ENCODE measurements at places on chromosomes 6 and 20.

- DNase-seq, result no peak
Observed at GRCh38 chr6:7341989-7342742, 29.2 kb upstream of the SSR1 start.

DNA sequence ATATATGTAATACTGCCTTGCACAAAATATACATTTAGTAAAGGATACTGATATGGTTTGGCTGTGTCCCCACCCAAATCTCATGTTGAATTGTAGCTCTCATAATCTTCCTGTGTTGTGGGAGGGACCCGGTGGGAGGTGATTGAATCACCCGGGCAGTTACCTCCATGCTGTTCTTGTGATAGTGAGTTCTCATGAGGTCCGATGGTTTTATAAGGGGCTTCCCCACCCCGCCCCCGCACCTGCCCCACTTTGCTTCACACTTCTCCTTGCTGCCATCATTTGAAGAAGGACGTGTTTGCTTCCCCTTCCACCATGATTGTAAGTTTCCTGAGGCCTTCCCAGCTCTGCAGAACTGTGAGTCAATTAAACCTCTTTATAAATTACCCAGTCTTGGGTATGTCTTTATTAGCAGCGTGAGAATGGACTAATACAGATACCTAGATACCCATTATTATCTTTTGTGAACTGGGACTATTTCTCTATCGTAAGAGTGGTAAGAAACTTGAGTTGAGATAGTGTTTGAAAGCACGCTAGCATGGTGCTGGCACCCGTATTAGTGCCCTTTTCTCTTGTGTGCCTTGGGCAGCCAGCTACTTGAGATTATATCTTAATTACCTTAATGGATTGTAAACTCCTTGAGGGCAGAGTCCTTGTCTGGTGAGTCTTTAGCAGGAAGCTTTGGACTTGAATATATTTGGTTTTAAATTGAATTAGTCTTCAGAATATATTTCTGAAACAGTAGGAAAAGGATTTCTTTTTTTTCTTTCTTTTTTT is 25.6 kb downstream of the TOP1 start:
- DNase-seq, result no peak

DNA sequence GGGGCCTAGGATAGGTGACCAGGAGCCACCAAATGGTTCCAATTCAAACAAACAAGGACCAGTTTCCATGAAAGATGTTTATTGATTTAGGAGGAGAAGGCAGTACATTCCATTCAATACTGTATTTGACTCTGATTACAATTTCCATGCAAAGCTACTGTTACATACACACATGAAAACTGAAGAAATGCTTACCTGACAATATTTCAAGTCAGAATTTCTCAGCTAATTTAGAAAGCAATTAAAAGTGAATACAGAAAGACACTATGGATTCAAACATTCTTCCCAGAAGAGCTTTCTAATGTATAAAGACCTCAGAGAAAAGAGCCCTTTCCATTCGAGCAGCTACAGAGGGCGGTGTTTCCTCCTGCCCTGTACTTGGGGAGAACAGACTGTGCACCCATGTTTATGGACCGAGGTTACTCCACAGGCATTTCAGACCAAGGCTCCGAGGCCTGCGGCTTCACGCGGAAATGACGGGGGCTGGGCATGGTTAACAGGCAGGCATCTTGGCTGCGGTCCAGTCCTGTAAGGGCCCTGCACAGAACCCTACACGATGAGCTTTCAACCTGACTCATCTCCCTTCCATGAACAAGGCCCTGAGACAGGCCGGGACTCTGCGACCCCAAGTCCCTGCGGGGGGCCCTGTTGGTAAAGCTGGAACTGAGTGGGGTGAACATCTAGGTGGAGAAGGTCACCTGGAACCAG is 25.7 kb upstream of the TCFL5 start:
- DNase-seq, result peak; percentile 96

DNA sequence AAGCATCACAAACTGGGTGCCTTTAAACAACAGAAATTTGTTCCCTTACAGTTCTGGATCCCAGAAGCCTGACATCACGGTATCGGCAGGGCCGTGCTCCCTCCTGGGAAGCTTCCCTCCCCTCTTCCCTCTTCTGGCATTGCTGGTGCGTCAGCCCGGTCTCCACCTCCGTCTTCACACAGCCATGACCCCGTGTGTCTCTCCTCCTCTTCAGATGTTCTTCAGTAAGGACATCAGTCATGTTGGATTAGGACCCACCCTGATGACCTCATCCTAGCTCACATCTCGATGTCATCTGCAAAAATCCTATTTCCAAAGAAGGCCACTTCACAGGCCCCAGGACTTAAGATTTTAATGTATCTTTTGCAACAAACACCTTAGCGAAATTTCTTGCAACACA is 38.4 kb upstream of the TBXT start:
- DNase-seq, result no peak

- DNase-seq, result no peak
Observed at GRCh38 chr6:50974319-50974718, 155.6 kb downstream of the TFAP2B start.

DNA sequence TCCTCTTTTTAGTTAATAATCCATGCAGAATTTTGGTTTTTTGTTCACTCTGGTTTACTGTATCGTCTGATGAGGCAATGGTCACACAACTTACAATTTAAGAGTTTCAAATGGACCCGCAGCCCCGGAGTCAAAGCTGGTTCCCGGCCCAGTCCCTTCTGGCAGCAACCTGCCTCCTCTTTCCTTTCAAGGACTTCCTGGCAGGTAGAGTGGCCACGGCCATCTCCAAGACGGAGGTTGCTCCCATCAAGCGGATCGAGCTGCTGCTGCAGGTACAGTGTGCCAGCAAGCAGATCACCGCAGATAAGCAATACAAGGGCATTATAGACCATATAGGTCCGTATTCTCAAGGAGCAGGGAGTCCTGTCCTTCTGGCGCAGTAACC is 218.2 kb downstream of the GJA1 start:
- no peak for DNase-seq

DNA sequence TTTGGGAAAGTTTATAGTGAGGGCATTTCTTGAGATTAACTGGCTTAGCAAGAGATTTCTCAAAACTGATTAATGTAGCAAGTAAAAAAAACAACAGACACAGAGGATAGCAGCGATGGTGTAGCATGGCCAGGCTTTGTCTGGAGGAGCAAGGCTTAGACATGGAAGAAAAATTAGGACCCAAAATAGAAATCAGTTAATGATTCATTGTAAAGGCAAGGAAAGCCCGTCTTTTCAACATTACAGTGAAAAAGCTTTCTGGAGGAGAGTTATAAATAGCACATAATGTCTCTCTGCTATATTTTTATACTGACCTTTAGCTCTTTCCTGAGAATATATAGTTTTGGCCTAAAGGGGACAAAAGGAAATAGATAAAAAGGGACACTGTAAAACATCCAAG is 45.1 kb downstream of the FNDC1 start:
- DNase-seq, result no peak

DNA sequence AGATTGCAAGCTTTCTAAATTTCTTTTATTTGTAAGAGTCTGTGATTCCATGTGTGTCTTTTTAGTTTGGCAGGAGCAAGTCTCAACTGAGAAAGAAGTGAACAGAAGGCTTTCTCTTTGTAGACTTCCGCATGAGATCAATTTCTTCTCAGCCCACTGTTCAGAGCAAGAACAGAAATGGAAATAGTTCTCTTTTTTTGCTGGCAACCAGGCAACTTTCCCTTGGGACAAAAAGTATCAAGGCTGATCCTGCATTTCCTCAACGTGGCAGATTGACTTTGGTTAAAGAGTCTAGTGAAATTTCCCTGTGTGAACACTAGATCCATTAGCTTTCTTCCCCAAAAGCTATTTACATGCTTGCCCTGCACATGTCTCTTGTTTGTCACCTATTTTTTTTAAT is 46.8 kb upstream of the JAG1 start:
- no peak for DNase-seq

DNA sequence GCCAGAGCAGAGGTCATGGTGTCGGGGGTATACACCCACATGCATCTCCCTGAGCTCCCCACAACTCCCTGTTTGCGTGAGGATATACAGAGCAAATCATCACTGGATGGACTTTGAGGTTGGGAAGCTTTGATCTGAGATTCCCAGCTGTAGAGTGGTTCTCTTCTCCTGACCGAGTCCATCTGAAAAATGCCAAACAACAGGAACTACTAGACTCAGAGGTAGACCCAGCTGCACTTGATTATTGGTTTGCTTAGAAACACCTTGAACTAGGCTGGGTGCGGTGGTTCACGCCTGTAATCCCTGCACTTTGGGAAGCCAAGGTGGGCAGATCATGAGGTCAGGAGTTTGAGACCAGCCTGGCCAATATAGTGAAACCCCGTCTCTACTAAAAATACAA is 125.0 kb downstream of the UNC5CL start:
- no peak for DNase-seq

- no peak for DNase-seq
Observed at GRCh38 chr6:42148058-42148457, 5.6 kb upstream of the C6orf132 start.

DNA sequence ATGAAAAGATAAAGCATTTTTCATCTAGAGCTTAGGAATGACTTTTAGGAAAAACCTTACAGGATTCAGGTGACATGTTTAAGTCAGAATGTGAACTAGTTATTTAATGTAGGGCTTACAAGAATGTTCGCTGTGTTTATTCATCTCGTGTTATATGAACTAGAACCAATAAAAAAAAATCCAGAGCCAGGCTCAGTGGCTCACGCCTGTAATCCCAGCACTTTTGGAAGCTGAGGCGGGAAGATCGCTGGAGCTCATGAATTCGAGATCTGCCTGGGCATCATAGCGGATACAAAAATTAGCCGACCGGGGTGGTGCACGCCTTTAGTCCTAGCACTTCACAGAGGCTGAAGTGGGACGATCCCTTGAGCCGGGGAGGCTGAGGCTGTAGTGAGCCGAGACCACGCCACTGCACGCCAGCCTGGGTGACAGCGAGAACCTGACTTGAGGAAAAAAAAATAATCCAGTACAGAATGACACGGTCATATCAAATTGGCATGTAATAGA is 46.3 kb downstream of the OR2B2 start:
- no peak for DNase-seq

DNA sequence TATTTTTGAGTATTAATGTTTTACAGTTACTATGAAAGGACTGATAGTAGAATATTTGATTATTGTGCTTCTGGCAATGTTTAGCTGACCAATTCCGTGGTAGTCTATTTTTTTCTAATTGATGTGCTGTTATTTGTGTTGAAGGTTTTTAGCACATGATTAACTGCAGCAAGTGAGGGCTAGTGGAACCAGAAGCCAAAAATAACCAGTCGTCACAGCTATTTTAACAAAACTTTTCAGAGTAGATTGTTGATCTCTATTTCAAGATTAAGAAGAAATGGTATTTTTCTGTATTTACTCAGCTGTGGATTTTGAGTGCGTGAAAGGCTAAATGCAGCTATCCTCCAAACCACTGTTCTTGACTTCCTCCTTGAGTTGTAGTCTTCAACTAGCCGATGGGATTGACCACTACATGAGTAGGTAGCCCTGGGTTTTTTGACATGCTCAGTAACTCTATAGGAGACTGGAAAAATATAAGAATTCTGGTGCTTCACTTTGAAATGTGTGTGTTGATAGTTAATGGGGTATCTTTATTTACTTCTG is 258.0 kb downstream of the ZFAND3 start:
- DNase-seq, result peak; percentile 16

DNA sequence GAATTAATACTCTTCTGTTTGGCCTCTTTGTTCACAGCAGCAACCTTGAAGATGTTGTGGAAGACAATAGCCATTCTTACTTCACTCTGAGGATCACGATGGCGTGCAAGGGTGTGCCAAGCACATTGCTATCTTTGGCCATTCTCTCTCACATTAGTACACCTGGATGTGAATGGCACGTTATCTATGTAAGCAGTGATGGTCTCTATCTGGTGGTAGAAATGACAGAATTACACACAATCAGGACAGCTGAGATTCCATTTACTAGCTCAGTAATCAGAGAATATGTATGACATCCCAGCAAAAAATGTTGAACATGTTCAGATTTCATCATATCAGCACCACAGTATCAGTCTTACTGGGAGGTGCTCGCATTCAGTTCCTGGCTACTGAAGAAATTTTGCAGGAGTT is 116.2 kb downstream of the LCA5 start:
- DNase-seq, result peak; percentile 22

DNA sequence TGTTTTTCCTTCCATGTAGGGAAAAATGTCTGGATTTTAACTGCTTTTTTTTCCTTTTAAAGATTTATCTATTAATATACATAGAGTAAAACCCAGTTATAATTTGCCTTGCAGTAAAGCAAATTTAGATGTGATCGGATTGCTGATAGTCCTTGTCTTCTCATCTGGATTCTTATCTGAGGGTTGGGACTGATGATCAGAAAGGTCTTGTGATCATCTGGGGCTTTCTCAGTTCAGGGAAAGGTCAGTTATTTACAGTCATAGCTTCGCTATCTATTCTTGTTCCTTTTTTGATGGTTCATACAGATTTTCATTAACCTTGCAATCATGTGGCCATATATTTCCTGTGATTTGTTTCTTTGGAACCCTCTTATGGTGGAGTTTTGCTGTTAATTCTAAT is 63.8 kb upstream of the CLDN20 start:
- no peak for DNase-seq

Measured in astrocyte of the spinal cord (primary cell).